ENCODE measurements at places on chromosomes 3 and 15.

- DNase-seq, result no peak
Observed at GRCh38 chr3:58478781-58479180, 13.1 kb upstream of the KCTD6 start.

GRCh38 chr3:144084929-144085328 is 113.3 kb downstream of the DIPK2A start:
- no peak for DNase-seq

DNA sequence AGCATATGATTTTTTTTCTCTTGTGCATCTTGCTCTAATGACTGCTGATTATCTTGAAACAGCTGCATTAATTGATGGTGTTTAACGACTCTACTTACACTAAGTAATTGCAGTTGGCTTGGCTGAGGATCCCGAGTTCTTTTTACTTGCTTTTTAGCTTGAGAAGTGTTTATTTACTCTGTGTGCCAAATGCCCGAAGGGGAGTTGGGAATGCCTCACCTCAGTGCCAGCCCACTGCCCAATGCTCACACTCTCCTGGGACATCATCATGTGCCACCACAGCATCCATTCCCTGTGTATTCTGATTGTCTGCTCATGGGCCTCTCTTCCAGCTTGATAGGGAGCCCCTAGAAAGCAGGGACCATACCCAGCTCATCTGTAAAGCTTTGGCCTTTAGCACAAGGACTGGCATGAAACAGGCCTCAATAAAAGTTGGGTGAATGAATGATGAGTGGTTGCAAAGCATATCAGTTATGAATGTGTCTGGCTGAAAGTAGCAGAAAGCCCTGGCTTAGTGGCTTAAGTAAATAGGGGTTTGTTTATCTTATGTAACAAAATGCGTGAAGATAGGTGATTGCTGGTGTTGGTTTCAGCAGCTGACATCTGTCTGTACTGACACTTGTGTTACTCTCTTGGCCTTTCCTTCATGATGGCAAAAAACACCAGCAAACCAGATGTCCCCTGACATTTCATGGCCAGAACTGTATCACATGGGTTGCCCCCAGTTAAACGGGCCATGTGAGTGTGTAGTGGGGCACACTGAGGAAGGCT is 8.1 kb downstream of the PXYLP1 start:
- no peak for DNase-seq

GRCh38 chr15:69609176-69609575 is 156.6 kb downstream of the RPLP1 start:
- DNase-seq, result no peak

DNA sequence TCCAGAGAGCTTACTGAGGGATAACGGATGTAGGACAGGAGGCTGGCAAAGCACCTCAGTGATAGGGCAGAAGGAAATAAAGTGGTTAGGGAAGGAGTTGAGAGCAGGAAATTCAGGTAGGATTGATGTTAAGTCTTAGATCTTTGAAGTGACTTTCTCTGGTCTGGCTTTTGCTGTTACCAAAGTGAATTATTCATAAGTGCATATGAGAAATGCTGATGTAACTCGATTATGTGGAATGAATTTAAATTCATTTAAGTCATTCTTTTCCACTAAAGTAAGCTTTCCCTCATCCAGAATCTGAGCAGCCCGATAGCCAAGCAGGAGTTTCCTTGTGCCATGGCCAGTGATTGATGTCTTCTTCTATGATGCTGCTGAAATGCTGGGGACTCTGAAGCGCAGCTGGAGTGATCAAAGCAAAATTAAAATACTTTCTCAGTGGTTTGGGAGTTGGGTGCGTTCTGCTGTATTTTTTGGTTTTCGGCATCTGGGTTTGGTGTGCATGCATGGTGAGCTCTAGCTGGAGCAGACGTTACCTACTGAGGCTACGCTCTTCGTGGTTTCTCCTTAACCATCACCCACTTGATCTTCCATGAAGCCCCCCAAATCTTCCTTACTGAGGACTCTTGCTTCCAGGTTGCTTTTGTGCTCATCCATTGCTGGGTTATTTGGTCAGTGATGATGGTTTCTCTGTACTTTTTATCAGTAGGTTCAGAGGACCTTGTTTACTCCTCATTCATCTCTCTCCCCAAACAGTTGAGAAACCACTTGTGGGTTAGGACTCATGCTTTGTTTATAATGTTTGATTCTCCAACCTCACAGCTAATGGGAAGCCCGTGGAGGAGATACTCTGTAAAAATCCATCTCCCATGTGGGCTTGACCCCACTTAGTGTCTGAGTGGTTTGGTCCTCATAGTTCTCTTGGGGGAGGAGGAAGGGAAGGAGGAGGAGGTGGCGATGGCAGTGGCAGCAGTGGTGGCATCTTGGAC is 72.5 kb downstream of the IGF1R start:
- DNase-seq, result no peak

DNA sequence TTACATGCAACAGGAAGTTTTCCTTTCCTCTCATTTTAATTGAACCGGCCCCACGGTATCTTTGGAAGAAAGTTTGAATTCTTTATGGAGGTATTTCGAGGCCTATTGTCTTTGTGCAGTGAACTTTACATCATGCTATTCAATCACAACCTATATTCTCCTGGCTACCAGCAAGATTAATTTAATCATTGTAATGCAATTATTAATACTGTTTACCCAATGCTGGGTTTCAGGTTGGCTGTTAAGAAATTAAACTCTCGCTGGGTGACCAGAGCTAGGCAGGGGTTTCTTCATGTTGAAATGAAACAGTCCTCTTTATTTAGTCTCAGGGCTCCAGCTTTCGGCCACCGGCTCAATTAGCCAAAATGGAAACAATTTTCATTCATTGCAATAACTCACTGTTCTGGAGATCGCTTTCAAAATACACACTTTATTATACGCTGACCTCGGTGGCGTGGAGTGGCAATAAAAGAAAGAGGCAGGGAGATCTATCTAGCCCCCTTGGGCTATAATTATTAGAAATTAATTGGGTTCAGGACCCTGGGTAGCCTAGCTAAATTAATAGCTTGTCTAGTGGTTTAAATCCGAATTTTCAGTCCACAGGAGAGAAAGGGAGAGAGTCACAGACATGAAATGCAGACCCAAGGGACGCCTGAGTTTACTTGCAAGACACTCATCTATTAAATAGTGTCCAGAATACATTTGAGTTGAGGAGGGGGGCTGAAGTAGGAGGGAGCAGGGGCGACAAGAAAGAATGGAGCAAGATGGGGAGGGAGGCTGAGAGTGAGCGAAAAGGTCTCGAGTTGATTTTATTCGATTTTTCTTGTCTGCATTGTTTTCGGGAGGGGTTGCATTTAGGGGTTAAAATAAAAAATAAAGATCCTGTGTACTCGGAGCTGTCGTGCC is 3.9 kb upstream of the MECOM start:
- DNase-seq, result no peak

GRCh38 chr3:10485380-10485779 is 20.0 kb downstream of the ATP2B2 start:
- no peak for DNase-seq

- DNase-seq, result no peak
Observed at GRCh38 chr3:10286596-10287295, 6.0 kb downstream of the GHRL start.

- DNase-seq, result no peak
Observed at GRCh38 chr15:56608140-56608778, 125.0 kb downstream of the ZNF280D start.

- DNase-seq, result no peak
Observed at GRCh38 chr3:31810991-31811433, 170.1 kb downstream of the OSBPL10 start.

Measured in esophagus squamous epithelium (tissue), 5 donors.